ENCODE measurements at places on chromosomes 12 and 14.
A peak's percentile ranks its signal among the peaks of the same experiment; 100 is the strongest.

GRCh38 chr14:74703043-74703442, 9.8 kb downstream of the AREL1 start:
- DNase-seq = no peak

GRCh38 chr12:6768437-6768914, 2.3 kb downstream of the PTMS start:
- peak; percentile 55 for DNase-seq

- no peak for DNase-seq
Observed at GRCh38 chr12:9037431-9037830, 48.1 kb downstream of the KLRG1 start.

DNA sequence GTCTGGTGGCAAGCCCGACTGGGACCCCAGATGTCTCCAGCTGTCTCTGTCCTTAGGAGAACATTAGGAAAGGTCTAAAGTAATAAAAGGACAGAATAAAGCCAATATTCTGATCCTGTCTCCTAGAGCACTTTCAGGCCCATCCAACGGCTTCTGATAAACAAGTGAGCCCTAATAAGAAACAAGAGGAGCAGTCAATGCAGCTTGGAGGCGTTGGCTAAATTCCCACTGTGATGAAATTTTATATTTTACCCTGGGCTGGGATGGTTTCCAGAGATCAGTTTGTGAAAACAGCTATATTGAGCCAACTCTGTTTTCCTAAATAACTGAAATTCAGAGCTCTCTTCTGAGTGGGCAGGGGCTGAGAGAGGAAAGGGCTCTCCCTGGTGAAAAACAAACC, 55.5 kb upstream of the SRRM4 start:
- DNase-seq = no peak

DNA sequence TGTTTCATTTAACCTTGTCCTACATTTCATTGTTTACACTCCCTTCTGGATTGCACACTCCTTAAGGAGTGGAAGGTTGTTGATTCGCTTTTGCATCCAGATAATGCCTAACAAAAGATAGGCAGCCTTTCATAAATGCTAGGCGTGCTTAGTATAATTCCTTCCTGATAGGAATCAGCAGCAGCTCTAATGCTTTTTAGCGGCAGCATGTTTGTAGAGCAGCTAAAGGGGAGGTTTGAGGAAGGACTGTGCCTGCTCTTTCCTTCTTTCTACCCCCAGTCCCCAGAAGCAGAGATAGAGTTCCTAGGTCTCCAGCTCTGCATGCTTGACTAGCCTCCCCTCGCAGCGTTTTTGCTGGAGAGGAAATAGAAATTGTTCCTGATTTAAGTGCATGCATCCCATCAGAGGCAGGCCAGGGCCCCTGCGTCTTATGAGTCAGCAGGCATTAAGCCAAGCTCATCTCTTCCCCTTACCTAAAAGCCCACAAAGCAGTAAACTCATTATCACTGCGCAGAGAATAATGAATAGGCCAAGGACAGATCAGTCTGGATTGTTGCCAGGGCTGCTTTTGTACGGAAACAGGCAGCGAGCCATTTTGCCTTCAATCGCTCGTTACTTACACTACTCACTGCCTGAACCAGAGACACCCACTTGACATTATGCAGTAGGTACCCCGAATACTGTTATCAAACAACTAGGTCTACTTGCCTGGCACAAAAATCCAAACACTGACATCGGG, 14.0 kb upstream of the TBPL2 start:
- no peak for DNase-seq

GRCh38 chr12:16618256-16618655, 12.3 kb upstream of the LMO3 start:
- no peak for DNase-seq

- no peak for DNase-seq
Observed at GRCh38 chr14:87940382-87940781, 52.6 kb downstream of the GALC start.

DNA sequence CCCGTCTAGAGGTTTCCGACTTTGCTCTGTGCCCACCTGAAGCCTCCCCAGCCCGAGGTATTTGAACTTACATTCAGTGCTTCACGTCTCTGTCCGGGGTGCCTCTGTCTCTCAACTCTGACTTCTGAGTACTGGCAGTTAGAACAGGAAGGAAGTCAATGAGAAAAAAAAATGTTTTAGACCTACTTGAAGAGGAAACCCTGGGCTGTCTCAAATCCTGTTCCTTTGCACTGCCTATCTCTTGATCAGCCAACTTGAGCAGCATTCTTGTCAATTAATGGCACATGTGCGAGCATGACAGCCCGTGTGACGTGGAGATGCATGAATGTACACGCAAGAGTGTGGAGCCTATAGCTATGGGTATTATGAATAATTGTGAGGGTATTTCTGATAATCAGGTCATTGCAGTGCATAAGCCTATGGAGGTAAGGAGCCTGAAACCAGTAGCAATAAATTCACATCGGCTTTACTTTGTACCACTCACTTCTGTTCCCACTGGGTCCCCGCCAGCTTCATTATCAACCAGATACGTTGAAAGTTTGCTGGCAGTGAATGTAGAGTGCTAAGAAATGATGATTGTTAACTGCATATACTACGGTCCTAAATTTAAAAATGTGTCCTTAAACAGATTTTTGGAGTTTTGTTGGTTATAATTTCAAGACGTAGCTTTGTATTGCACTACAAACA, at the start of gene ARHGDIB:
TSS of gene ARHGDIB (minus strand) at position 136 of the 687 bp plus-strand sequence. CDS start 10,889 bp downstream, outside the sequence.
- DNase-seq = no peak

DNA sequence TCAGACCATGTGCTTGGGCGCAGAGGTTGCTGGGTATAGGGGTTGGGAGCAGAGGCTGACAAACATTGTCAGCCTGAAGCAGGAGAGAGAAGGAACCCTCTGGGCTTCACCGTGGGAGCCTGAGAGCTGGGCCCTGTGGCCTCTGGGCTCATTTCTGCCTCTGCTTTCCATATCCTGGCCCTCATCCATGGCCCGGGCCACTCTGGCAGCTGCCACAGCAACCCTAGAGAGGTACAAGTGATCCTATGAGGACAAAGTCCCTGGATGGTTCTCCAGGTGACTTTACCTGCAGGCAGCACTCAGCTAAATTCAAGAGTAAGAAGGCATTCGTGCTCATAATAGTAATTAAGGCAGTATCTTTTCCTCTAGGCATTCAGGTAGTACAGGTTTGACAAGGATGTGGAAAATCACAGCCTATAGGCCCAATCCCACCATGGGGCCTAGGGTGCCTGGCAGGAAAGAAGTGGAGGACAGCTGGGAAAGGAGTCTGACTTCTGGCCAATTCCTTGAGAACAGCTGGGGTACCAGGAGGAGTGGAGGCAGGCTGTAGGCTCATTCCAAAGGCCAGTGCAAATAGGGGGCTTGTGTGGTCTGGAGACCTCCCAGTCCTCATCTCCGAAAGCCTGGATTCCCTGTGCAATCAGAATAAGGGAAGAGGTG, 3.6 kb upstream of the TTC7B start:
- no peak for DNase-seq

GRCh38 chr14:45867046-45867894, 614.3 kb upstream of the MIS18BP1 start:
- no peak for DNase-seq

DNA sequence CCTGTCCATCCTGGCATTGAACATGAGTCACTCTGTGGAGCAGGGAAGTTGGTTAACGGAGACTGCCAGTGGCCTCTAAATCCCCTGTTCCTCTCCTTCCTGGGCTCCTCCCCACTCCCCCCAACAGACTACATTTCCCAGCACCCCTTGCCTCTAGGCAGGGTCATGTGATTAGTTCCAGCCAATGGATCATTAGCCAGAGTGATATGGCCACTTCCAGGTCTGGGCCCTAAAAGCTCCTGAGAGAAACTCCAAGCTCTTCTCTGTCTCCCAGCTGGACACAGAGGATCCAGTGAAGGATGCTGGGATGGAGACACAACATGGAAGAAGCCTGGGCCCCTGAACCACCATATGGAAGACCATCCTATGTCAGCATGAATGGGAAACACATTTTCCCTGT, 54.4 kb upstream of the RFLNA start:
- no peak for DNase-seq

- DNase-seq = no peak
Observed at GRCh38 chr14:53526200-53526599, 373.1 kb upstream of the DDHD1 start.

- no peak for DNase-seq
Observed at GRCh38 chr12:5588176-5588575, 156.3 kb downstream of the NTF3 start.

- DNase-seq = peak; percentile 71
Observed at GRCh38 chr14:93185349-93185720, 218 bp downstream of the LYSET start.

DNA sequence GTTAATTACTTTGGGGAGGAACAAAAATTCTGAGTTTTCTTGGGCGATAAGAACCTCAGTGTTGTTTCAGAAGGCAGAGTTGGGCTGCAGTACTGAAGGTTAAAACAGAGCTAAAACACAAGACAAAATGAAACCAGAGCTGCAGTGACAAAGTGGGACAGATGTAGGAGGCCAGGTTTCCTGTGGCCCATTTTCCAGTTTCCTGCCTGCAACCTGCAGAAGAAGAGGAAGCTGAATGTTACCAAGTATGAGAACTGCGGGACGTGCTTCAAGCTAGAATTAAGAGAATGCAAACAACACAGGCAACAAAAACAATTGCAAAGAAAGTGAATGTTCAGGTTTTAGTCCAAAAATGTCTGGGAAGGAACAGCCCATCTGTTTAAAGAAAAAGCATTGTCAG, 17.8 kb downstream of the ELK3 start:
- DNase-seq = peak; percentile 30

DNA sequence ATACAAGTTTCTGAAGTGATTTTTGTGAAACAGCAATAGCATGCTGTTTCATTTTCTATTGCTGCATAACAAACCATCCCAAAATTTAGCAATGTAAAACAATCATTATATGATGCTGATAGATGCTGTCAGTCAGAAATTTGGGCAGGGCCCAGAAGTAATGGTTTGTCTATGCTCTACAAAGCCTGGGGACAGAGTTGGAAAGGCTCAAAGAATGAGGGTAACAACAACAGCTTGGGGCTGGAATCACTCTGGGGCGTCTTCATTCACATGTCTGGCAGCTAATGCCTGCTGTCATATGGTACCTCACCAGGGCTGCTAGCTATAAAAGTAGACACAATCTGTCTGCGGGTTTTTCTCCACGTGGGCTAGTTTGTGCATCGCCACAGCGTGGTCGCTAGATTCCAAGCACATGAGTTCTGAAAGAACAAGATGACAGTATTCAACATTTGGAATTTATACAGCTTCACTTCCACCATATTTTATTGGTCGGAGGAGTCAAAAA, 176.5 kb downstream of the BMP4 start:
- no peak for DNase-seq

DNA sequence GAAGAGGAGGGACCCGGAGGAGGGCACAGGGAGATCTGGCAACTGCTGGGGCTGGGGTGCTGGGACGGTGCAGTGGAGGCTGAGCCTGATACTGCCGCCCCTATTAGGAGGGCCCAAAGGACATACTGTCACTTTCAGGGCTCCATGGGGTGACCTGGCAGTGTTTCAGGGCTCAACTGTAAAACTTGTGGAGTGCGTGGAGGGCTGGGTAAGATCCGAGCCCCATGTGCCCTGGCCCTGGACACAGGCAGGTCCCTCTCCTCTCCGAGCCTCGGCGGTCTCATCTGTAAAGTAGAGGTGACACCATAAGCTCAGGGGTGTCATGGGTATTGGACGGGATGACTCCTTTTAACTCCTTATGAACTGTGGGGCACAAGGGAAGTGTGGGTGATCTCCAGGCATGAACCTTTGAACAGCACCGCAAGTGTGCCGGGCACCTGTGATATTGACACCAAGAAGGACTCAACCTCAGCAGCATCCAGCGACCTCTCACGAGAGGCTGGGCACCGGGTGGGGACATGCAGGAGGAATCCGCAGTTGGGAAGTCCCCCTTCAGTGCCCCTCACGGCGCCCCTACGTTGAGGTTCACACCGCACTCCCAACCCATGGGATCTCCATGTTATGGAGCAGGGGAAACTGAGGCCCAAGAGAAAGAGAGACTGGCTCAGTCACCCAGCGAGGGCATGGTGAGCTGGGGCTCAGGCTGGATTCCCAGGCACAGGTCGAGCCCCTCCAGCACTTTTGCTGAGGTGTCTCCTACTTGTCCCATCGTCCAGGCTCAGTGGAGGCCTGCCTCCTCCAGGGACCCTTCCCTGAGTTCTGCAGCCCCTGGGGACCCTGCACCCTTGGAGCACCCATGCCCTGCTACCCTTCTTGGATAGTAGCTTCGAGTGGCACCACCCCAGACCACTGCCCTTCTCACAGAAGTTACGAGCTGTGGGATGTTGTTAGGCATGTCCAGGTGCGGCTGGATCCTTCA, 50.4 kb upstream of the EML1 start:
- no peak for DNase-seq

- DNase-seq = no peak
Observed at GRCh38 chr12:131871677-131872076, 22.7 kb upstream of the ULK1 start.

- DNase-seq = no peak
Observed at GRCh38 chr12:3697311-3697870, 55.5 kb downstream of the CRACR2A start.

GRCh38 chr14:55438066-55438683, 2.2 kb downstream of the TBPL2 start:
- DNase-seq = peak; percentile 24

- DNase-seq = no peak
Observed at GRCh38 chr12:120666571-120667390, 20.2 kb upstream of the MLEC start.

- no peak for DNase-seq
Observed at GRCh38 chr14:63938198-63939005, 85.6 kb downstream of the SYNE2 start.

DNA sequence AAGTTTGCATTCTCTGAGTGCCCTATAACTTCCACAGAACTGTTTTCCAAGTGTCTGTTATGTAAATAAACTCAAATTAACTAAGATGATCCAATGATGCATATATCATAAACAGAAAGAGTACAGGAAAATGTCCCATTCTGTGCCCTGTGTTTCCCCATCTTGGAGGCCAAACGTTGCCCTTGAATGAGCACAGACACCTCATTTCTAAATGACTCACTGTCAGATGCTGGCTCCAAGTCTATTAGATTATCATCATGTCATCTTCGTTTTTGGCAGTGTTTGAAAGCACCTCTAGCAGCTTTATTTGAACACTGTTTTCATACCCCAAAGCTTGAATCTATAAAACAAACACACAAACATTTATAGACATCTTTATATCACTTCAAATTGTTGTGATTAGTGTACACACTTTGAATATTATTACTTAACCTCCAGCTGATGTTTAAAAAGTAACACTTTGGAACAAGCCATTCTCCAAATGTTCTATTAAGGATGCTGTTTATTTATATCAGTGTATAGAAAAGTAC, 424.2 kb downstream of the NOVA1 start:
- no peak for DNase-seq

GRCh38 chr14:38158468-38158867, 49.2 kb upstream of the SSTR1 start:
- no peak for DNase-seq

DNA sequence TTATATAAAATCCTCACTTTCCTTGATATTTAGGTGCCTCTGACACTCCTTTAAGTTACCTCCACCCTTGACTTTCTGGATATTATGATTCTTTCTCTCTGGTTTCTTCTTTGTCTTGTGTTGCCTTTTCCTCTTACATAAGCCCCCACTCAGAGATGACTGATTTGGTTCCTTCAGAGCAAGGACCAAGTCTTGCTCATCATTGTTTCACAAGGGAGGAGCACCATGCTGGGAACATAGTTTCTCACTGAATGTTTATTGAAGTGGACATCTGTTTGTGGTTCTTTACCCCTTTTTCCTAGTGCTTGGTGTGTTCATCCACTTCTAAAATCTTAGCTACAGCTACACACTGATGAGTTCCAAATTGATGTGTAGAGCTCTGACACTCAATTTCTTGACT, 161.3 kb upstream of the PTPRQ start:
- DNase-seq = no peak

GRCh38 chr14:91289464-91289863, 45.0 kb upstream of the GPR68 start:
- no peak for DNase-seq

GRCh38 chr12:22321638-22322037, 12.9 kb downstream of the ST8SIA1 start:
- DNase-seq = no peak

Data from right kidney (tissue), 9 donors.